Right cardiac atrium (tissue), 5 donors: ENCODE measurements at places on chromosomes 2 and 18. TPM values are rescaled to one million over a fixed set of nuclear protein-coding genes. Genes with fewer than 3 reads are reported as not detected.

Gene TSHZ1
- total RNA-seq = 19.3 TPM

GRCh38 chr2:22494156-22494555, 890.8 kb upstream of the KLHL29 start:
- no peak for DNase-seq

DNA sequence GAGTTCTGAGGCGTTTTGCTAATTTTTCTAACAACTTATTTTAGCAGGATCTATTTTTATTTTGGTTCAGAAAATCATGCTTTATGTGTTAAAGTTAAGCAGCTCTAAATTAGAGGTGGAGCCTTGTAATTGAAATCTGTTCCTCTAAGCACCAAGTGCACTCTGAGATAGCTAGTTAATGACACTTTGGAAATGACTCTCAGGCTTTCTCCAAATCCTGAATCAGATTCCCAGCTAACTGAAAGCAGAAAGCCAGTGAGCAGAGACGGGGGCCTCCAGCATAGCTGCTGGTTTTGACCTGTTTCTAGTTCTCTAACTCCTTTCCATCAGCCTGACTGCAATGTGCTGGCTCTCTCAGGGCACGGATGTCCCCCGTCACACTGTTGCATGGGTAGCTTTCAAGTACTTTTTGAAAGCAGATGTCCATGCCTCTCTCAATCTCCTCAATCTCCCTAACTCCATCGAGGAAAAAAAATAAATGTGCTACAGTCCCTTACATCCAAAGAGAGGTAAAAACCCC, 326.5 kb downstream of the SATB2 start:
- no peak for DNase-seq

DNA sequence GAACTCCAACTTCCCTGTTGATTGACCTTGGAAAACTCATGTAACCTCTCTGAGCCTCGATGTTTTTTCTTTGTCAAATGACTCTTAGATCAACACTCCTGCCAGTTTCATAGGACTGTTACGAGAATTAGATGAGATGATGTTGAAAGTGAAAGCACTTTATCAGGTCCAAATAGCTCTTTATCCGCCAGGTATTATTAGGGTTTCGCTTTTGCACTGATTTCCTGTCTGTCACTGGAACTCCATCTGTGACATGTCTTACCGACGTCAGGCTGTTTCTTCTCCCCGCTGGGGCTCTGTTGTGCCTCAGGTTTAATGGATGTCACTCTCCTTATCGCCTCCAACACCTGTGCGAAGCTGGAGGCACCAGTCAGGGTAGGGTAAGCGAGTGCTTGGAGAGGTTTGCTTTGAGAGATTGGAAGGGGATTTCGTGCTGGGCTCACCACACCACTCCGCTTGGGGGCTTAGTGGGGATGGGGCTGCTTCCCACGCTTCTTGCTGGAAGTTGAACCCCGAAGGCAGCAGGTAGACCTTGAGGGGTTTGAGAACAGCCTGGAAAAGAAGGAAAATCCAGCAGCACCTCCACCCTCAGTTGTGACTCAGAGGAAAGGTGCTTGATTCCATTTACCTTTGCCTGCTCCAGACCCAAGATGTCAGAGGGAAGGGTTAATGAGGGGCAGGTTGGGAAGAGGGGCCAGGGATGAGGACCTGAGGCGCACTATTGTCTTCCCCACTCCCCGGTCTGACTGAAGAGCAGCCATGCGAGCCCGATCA, 4.3 kb downstream of the GAD1 start:
- no peak for DNase-seq
